CD14-positive monocyte (primary cell): ENCODE measurements at places on chromosomes 6 and 20.
A peak's percentile ranks its signal among the peaks of the same experiment; 100 is the strongest.

DNA sequence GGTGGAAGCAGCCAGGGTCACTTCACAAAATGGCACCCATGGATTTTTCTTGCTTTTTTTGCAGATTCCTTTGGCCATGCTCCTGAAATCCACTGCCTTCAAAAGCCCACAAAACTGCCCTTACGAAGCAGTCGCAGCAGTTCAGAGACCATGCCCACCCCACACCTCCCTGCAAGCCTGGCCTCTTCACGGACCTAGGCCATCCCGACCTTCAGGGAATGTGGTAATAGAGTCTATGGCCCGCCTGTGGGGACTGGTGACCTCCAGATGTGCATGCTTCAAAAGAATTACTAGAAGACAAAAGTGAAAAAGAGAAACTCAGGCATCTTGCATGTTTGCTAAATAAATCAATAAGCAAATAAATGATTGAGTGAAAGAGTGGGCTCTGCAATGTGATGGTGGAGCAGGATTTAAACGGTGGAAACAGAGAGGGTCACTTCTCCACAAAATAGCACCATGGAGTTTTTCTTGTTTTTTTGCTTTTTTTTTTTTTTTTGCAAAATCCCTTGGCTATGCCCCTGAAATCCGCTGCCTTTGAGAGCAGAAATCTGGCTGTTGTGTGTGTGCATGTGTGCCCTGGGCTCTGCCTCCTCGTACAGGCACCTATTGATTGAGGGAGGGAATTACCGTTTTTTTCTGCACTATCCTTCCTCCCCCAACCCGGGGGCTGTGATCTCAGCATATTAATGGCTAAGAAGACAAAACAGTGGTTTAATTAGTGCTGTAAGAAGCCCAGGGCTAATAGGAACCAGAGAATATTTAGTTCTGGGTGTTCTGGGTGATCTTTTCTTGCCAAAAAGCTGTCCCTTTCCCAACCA, 107.4 kb downstream of the PXDC1 start:
- DNase-seq, result no peak

DNA sequence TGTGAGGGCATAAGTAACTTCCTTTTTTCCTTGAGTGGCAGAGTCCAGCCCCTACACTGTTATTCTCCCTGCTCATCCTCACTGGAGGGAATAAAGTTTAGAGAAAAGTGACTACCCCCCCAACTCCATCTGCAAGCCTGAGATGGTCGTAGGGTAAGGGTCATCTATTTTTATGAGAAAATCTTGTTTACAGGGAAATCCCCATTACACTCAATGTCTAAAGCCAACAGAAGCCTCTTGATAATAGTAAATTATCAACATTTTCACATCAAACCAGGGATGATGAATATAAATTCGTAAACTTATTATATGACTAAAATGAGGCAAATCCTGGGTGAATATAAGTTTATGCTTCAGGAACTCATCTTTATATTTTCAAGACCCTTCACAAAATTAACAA, 174.0 kb upstream of the KCNK16 start:
- DNase-seq, result no peak

DNA sequence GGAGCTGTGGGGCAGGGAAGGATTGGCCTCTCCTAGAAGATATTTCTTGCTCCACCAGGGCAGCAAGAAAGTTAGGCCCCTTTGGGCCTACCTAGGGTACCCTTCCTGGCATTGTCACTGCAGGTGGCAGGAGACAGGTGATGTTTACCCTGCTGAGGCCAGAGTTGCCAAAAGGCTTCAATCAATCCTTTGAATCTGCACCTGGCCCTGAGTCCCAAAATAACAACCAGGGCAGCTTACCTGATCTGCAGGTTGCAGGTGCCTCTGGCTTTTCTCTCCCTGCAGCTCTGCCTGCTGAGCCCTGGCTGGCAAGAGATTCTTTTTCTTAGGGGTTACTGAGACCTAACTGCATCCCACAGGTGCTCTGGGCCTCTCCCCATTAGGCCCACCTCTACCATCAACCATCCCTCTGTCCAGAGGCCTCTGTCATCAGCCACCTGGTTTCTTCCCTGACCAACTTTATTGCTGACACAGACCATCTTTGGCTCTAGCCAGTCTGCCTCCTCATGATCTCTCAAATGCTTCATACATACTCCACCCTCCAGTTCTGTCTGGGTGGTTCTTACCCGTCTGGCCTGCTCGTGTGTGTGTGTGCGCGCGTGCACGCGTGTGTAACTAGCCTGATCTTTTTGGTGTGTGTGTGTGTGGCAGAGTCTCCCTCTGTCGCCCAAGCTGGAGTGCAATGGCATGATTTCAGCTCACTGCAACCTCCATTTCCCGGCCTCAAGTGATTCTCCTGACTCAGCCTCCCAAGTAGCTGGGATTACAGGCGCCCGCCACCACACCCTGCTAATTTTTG, 13.7 kb downstream of the BCL2L1 start:
- DNase-seq, result no peak

- DNase-seq, result peak; percentile 35
Measured at GRCh38 chr6:134352786-134353480, 35.0 kb upstream of the SGK1 start.

DNA sequence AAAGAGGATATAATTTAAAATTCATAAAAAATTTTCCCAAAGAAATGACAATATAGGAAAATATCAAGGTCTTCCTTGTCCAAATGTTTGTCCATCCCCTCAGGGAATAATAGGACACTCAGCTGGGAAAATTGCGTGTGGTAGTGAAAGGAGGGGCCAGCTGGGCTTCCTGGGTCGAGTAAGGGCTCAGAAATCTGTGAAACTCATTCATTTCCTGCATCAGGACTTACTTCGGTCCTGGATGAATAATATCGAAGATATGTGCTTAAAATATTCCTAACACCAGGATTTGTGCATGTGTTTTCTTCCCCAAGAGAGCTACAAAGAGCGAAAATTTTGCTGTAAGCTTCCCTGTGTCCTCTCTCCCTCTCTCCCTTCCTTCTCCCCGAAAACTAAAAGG, 118.2 kb upstream of the GJE1 start:
- no peak for DNase-seq

- no peak for DNase-seq
Measured at GRCh38 chr20:9301129-9302090, 213.0 kb upstream of the LAMP5 start.

DNA sequence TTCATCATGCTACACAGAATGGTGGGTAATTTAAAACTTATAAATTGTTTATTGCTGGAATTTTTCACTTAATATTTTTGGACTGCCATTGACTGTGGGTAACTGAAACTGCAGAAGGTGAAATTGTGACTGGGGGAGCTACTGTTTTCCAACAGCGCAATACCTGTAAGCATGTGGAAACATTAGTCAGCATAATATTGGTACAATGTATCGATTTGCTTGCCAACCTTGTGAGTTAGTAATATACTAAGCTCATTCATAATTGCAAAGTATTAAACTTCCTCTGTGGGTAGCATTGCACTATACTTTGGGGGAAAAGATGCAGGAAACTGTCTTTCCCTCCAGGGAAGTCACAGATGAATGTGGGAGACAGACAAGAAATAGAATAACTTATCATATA, 766.5 kb downstream of the HDGFL1 start:
- DNase-seq, result no peak

DNA sequence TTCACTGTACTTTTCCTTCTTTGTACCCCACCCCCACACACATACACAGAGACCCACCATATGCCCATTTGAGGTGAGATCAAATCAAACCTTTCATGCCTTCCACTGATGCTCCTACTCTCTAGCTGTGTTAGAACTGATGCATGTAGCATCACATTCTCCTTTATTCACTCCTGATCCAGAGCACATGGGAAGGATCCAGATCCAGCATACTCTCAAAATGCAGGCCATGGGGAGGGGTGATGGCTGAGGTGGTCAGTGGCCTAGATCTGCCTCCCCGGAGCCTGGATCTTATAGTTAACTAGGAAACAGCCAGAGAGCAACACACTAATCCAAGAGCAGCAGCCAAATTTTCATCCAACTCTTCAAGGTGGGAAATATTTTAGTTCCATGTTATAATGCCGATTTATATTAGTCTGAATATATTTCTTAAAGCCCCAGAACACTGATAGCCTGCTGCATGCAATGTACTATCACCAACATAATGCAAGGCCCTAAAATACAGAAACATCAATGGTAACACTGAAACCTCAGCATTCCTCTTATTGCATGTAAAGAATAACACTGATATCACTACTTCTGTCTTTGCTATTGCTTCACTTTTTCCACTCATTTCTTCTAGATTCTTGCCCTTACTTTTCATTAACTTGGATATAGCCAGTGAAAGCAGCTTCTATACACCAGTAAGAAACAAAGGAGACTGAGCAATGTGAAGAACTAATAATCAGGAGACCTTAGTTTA, 126.8 kb upstream of the BEND6 start:
- no peak for DNase-seq

DNA sequence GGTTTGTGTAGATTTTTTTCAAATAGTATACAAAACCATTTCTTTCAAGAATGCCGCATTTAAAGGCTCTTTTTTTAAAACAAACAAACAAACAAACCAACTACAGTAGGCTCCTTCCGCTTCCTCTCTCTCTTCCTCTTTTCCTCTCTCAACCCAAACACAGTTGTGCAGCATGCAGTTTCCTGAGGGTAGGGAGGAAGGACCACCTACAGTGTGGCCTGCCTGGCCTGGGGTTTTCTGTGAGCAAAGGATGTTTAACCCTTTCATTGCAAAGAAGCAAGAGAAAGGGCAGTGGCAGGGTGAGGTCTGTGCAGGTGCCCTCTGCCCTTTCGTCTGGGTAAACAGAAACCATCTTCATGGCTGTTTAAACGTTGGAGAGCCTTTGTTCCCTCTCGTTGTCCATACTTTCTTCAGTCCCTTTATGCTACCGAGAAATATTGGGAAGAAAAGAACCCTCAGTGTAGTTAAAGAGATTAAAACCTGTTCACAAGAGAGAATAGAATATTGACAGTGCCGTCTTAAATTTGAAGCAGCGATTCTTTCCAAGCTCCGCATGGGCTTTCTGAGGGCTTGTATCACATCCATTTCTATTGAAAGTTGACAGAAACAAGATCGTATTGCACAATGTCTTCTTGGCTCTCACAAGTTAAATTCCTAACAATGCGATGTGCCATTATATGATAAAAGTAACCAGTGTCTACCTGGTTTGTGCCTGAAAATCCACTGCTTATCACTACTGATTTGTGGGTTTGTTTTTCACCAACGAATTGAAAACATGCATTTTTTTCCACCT, 215.5 kb upstream of the SNX9 start:
- DNase-seq, result no peak

- DNase-seq, result peak; percentile 66
Measured at GRCh38 chr6:113411011-113411410, 446.1 kb upstream of the MARCKS start.

DNA sequence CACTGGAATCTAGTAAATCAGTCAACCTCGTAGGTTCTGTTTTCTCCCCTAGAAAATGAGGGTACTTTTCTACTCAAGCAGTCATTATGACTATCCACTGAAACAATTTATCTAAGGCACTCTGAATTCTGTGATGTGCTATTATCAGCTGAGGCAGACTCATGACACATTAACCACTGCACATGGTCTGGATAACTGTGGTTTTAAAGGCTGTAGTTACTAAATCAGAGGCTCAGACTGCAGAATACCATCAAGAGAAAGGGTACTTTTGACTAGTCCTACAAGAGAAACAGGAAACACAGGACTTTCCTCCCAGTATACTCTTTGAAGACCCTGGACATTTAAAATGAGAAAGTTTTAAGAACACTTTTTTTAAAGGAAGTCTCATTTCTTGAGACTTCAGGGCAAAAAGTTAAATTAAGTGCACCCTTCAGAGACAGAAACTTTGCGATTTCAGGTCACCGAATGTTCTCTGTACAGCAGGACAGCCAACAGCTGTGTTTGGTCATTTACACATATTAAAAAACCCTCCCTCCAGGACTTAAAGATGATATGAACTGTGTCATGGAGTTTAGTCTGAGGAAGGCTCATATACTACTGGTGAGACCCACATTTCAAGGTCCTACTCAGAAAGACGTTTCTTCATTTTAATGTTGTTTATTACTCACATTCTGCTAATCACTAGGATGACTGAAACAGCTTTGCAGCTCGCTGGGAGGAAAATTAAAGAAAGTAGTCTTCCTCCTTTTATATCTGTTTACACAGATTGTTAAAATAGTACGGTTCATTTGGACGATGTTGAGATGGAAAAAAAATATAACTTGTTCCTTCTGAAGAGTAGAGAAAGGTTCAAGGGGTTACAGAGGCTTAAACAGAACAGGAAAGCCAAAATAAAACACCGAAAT, 19.9 kb downstream of the ATXN1 start:
- DNase-seq, result peak; percentile 36

GRCh38 chr6:10555625-10556309, 34.6 kb downstream of the GCNT2 start:
- DNase-seq, result no peak

DNA sequence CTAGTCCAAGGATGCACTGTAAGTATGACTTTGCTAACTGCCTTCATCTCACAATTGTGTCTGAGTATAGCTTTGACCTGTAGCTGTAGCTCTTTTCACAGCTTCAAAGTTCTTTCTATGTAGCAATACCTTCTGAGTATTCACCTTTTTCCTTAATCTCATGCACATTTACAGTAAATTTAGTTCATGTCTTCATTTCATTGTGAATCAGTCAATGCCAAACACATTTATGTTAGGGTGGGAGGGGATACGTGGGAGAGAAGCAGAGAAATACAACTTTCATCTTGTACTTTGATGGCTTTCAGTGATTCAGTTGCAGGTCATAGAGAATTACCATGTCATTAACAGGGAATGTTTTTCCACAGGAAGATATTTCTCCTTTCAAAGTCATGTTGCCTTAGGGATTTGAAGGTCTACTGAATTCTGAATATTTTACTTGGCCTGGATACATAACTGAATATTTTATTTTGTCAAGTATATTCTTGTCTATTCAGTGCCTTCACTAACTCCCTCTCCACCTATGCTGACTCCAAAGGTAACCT, 119.2 kb downstream of the TINAG start:
- no peak for DNase-seq

GRCh38 chr6:41727705-41728072, 7.7 kb downstream of the TFEB start:
- DNase-seq, result no peak

- no peak for DNase-seq
Measured at GRCh38 chr6:143362192-143362558, 88.3 kb downstream of the ADAT2 start.

- no peak for DNase-seq
Measured at GRCh38 chr6:4280707-4281106, 145.3 kb upstream of the ECI2 start.

- DNase-seq, result no peak
Measured at GRCh38 chr20:46688151-46689081, 828 bp downstream of the TP53RK start.

DNA sequence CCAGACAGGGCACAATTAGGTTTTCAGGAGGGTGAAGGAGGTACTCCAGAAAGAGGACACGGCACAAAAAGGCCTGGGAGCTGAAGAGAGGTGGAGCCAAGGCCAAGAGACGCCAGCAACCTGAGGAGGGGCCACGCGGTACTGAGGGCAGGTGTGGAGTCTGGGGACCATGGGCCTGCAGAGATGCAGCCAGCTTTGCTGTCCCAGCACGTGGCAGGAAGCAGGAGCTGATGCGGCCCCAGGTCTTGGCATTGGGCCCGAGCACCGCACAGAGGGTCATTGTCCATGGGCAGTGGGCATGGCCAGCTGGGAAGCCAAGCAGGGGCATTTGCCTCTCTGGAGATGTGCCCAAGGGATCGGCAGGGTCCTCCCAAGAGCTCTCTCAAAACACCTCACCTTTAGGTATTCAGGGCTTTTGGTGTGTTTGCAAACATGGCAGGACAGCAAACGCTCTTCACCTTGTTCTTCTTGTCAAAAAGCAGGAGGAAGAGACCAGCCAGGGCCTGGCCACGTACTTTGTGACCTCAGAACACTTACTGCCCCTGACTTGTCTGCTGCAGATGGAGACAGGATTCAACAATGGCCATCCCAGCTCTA, 1.4 kb upstream of the BPIFB1 start:
- no peak for DNase-seq

GRCh38 chr20:775679-776135, 7.4 kb upstream of the SLC52A3 start:
- DNase-seq, result no peak
